Activated CD8-positive, alpha-beta memory T cell treated with anti-CD3 and anti-CD28 coated beads for 1 hour (primary cell): ENCODE measurements at places on chromosomes 1 and 21.

- no peak for DNase-seq
These were observed 7.8 kb upstream of the ACTRT2 start for GRCh38 chr1:3013371-3014049.

- no peak for DNase-seq
These were observed 178.8 kb downstream of the ETS2 start for GRCh38 chr21:38984568-38984967.

- no peak for DNase-seq
These were observed 13.5 kb downstream of the SHISA4 start for GRCh38 chr1:201902198-201902597.

DNA sequence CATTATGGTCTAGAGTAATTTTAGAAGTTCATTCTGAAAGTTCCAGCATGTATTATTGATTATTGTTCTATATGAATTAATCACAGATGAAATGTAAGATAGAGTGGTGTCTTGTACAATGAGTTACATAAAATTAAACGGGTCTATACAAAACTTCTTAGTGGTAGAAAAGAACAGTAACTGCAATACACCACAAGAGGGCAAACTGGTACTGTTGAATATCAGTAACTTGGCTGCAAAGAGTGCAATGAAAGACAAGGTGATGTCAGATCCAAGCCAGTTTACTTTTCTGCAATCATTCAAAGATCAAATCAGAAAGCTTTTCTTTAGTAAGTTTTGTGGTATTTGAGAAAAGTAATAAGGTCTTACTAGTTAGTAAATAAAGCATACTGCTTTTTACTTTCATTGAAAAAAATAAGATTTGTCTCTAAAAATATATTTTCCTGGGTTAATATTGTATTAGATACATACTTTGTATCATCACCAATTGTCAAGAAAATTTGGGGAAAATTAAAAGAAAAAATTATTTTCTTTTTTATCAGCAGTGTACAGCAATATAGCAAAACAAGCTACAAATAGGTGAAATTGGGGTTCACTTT, 66.4 kb upstream of the BTG3 start:
- no peak for DNase-seq

GRCh38 chr1:215797859-215798258, 230.8 kb downstream of the KCTD3 start:
- DNase-seq: no peak

DNA sequence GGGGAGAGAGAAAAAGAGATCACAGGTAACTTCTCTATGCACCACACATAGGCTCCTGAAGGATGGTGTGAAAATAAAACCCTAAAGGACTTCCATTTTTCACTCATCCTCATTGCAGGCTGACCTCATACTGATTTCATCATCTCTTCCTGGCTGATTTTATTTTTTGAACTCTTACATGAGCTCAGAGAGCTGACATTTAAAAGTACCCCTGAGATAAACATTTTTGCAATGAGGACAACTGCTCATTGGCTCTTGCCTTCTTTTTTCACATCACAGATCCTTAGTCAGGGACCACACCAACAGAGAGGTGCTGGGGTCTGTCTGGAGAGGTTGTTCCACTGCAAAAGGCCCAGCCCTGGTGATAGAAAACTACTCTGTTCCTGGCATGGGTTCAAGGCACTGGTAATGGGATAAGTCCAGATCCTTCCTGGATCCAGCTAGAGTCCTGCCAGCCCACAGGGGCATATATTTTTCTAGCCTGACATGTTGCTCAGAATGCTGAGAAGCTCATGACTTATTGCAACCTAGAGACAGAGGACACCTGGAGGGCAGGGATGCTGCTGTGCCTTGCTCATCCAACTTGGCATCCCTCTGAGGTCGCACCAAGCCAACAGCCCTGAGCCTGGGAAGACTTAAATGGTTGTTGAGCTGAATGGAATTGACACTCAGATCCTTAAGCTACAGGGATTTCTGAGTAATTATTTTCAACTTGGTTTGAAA, 360.0 kb downstream of the HHAT start:
- DNase-seq: no peak

DNA sequence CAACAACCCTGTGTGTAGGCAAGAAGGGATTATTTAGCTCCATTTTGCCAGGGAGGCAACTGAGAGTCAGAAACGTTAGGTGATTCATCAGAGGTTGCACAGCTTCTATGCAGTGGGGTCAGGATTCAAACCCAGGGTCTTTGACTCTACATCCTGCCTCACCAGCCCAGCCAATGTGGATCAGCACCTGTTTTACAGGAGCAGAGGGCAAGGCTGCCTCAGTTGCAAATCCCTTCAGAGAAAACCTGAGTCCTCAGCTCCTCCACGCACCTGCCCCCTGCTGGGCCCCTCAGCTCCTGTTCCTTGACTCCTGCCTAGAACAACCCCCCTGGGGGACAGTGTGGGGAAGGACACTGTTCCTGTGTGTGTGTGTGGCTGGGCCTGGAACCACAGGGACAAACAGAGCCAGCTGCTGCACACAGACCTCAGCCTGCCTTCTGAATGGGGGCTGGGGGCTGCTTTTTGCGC, 61.6 kb downstream of the LRRN2 start:
- DNase-seq: no peak

GRCh38 chr1:19034721-19035120, 78.2 kb upstream of the IFFO2 start:
- no peak for DNase-seq

- DNase-seq: no peak
These were observed 37.6 kb upstream of the LMO4 start for GRCh38 chr1:87291107-87291506.

DNA sequence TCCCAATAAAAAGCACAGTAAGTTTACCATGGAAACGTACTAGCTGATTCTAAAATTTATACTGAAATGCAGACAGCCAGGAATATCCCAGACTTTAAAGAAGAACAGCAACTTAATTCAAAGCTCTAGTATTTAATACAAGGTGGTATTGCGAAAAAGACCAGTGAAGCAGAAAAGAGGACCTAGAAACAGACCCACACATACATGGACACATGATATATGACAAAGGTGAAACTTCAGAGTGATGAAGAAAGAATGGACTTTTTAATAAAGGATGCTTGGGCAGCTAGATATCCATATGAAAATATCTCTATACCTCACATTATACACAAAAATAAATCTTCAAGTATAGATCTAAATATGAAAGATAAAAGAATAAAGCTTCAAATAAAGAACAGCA, 62.6 kb downstream of the COP1 start:
- DNase-seq: no peak

DNA sequence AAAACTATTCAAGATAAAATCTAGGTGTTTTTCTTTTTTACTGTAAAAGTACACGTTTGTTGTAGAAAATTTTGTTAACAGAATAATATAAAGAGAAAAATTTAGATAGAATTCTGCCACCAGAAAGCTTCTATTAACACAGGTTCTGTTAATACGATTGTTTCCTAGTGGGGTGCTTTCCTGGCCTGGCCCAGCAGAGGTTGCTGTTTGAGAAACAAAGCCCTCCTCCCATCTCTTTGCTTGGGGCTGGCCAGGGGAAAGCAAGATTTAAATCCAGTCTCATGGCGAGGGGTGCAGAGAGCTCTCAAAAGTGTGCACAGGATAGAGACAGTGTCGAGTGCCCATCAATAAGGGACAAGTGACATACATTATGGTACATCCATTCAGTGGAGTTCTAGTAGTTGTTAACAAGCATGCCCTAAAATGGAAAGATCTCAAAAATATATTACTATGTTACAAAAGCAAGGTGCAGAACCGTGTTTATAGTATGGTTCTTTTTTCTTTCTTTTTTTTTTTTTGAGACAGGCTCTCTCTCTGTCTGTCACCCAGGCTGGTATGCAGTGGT, 14.6 kb upstream of the ACBD3 start:
- no peak for DNase-seq

- DNase-seq: no peak
These were observed 171.7 kb downstream of the HUNK start for GRCh38 chr21:32044205-32045180.

DNA sequence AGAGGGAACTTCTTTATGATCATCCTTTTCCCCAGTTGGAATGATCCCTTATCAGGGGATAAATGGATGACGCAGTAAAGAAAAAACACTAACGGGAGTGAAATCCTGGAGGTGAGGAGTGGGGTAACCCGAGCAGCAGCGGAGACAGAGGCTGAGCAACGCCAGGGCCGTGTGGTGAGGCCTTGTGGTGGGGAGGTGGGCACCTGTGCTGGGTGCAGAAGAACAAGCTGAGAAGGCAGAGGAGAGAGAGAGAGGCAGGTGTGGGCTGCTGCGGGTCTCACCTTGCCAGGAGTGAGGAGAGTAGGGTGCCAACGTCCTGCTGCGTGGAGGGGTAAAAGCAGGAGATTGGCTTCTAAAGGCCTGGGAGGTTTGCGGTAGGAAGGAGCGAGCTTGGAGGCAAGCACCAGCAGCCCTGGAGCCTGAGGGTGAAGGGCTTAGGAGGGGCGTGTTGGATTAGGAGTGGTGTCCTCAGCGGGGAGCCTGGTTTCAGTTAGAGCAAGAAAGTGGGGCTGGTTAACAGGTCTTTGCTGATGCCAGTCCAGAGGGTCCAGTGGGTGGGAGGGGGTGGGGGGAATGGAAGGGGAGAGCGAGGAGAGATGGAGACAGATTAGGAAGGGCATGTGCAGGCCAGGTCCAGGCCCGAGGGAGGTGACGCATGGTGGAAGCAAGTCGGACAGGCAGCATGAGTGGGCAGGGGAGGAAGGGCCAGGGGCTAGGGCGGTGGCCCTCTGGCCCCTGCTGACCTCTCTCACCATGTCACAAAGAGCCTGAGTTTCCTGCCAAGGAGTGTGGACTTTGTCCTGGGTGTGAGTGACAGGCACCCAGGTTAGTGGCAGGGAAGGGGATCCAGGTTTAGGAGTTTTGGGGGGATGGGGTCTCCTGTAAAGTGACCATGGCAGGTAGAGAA, 36.7 kb upstream of the LHX4 start:
- DNase-seq: no peak

DNA sequence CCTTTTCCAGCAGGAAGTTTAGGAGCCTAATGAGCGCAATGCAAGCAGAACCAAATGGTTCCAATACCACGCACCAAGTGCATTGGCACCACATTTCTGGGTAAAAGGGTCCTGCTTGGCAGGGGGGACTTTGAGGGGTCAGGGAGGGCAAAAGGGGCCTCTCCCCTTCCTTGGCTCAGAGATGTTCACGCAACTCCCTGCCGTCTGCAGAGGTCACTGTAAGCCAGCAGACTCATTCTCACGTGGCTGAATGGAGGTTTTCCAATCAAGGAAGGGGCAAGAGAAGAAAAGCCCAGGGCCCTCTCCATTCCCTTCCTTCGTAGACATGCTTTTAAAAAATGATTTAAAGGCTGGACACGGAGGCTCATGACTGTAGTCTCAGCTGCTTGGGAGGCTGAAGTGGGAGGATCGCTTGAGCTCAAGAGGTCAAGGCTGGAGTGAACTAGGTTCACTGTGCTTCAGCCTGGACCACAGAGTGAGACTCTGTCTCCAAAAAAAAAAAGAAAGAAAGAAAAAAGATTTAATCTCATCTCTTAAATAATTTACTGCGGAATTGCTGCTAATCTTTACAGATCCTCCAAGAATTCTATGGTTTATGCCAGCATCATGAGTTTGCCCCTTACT, 80.3 kb downstream of the RUNX3 start:
- DNase-seq: no peak

GRCh38 chr1:181501612-181502011, 18.3 kb downstream of the CACNA1E start:
- DNase-seq: no peak
